ENCODE measurements at places on chromosomes 1 and 21.
A peak's percentile ranks its signal among the peaks of the same experiment; 100 is the strongest.

GRCh38 chr1:22821027-22821426 lies 110.4 kb downstream of the EPHB2 start:
- DNase-seq = no peak

DNA sequence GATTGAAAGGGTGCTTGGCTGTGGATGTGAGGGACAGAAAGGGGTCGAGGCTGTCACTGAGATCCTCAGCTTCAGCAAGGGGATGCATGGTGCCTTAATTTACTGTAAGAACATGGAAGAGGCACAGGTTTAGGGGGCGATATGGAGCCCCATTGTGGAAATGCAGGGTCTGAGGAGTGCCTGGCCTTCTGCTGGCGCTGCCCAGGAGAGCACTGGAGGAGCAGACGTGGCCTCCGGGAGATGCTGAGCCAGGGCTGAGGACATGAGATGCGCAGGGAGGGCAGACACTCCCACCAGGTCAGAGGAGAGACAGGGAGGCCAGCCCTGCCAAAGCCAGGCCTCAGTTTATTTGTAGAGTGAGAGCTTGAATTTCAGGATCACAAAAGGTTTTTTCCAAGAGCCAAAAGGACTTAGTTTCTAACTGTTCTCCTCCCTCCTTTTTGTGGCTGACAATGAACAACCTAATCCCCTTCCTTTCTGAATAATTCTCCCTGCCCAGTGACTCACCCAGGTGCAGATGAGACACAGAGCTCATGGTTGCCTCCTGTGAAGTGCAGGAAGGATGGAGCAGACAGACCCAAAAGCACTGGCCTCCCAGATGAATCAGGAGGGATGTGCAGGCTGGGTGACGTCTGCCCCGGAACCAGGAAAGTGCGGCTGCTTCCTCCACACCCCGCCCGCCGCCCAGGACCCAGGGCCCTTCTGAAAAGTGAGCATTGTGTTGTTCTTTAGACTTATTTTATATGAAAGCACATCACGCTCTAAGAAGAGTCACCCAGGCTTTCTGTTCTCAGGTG lies 73.0 kb upstream of the TMPRSS2 start:
- DNase-seq = peak; percentile 23

DNA sequence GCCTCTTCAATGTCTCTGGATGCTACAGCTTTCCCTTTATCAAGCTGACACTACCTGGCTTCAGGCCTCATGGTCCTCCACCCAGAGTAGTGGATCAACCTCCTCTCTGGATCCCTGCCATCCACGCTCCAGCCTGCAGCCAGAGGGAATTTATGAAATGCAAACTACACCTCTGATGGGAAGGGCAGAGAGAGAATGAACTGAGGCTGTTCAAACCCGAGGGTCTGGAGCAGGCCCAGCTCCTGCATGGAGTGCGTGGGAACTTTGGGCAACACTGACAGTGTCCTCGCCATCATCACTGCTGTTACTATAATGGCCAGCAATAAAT lies 157.8 kb downstream of the TRABD2B start:
- DNase-seq = no peak

GRCh38 chr1:173295995-173296394 lies 88.9 kb upstream of the TNFSF4 start:
- DNase-seq = no peak

GRCh38 chr1:228334954-228335353 lies 71.7 kb downstream of the TRIM11 start:
- no peak for DNase-seq

DNA sequence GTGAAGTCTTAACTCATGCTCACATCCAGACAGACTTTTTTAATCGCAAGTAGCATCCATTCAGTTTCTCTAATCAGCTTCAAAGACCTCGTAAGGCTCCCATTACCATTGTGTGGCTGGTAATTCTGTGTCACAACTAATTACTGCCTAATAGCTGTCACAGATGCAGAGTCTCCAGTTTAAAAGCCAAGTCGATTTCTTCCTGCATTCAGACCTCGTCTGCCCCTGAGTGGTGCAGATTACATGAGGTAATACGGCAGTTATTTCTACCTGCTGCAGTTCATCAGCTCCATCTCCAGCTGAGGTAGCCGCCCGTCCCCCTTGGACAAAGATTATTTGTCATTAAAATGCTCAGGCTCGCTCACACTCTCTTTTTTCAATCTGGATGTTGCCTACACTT lies 34.4 kb upstream of the OLIG2 start:
- no peak for DNase-seq

DNA sequence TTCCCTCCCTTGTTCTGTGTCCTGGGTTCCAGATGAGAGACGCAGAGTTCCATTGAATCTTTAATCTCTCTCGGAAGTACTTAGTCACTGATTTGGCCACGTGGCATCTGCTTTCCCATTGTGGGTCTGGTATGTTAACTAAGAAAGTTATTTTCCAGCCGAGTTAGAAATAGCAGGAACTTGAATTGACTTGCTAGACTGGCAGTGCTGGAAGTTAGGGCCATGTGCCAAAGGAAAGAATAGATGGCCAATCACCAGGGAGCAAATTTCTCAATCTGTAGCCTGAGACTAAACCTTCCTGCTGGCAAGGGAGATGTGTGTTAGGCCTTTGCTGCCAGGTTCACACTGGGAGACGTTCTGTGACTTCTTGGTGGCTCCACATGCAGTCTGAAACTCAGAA lies 24.2 kb upstream of the SLFNL1 start:
- DNase-seq = no peak

- DNase-seq = no peak
Observed at GRCh38 chr1:220791285-220791684, 4.6 kb downstream of the MTARC1 start.

Data from activated CD8-positive, alpha-beta memory T cell treated with anti-CD3 and anti-CD28 coated beads, Interleukin-2, amount 10 ng/mL, durations not matched to agents 7 days and 5 days (primary cell).